ENCODE measurements at places on chromosomes 13 and 19.
A peak's percentile ranks its signal among the peaks of the same experiment; 100 is the strongest.

GRCh38 chr19:45117167-45117594 lies 24.2 kb downstream of the PPP1R37 start:
- no peak for DNase-seq

- DNase-seq, result peak; percentile 59
Measured at GRCh38 chr13:65841156-65841555, 1389.0 kb downstream of the PCDH9 start.

DNA sequence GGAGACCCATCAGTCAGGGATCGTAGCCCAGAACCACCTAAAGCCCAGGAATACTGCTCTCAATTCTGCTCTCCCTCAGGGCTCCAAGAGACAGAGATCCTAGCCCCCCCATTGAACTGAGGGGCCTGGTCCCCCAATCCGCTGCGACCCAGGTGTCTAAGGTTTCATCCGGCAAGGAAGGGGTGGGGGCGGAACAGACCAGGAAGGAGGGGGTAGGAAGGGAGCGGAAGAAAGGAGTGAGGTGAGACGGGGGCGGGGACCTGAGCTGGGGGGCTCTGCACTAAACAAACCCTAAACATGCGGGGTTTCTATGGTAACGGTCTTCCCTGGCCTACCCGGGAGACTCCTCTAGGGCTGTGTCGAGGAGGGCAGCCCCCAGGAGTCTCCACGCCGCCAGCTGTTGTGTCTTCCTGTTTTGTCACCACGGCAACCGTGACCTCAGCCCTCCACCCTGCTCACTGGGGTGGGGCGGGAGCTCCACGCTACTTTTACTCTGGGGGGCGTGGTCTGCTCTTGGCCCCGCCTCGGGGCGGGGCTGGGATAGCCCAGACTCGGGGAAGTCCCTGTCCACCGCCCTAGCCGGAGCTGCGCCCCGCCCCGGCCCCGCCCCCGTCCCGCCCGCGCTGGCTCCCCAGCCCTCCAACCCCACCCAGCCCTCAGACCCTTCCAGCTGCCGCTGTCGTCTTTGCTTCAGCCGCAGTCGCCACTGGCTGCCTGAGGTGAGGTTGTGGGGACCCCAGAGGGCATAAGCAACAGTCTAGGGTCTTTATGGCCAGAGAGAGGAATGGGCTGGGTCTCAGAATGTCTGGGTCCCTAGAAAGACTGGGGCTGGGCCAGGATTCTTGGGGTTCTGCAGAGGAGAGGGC lies at the start of gene MYADM:
TSS of gene MYADM (plus strand) at position 659 of the 866 bp plus-strand sequence. CDS start 5,647 bp downstream, outside the sequence.
- DNase-seq, result peak; percentile 98

GRCh38 chr19:55487924-55488687 lies at the start of gene SSC5D:
Gene SSC5D, plus strand, starts transcription at chr19:55488436. Its CDS starts 154 bp downstream, at chr19:55488590.
- no peak for DNase-seq

GRCh38 chr13:93527748-93528297 lies 301.2 kb downstream of the GPC6 start:
- DNase-seq, result no peak

- DNase-seq, result peak; percentile 65
Measured at GRCh38 chr19:18831524-18832305, at the start of gene UPF1. Gene UPF1, plus strand, starts transcription at chr19:18831959. Its CDS starts 251 bp downstream, at chr19:18832210.

DNA sequence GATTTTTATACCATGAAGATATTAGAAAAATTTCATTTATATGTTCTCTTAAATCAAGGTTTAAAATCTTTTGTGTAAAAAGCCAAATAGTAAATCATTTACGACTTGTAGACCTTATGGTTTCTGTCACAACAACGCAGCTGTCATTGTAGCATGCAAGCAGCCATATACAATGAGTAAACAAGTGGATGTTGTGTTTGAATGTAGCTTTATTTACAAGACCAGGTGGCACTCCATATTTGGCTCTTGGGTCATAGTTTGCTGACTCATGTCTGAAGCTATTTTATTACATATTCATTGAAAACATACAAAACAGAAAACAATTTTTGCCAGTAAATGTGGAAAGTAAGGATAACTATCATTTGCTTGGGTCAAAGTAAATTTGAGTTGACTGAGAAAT lies 930.8 kb downstream of the SLITRK5 start:
- DNase-seq, result no peak

DNA sequence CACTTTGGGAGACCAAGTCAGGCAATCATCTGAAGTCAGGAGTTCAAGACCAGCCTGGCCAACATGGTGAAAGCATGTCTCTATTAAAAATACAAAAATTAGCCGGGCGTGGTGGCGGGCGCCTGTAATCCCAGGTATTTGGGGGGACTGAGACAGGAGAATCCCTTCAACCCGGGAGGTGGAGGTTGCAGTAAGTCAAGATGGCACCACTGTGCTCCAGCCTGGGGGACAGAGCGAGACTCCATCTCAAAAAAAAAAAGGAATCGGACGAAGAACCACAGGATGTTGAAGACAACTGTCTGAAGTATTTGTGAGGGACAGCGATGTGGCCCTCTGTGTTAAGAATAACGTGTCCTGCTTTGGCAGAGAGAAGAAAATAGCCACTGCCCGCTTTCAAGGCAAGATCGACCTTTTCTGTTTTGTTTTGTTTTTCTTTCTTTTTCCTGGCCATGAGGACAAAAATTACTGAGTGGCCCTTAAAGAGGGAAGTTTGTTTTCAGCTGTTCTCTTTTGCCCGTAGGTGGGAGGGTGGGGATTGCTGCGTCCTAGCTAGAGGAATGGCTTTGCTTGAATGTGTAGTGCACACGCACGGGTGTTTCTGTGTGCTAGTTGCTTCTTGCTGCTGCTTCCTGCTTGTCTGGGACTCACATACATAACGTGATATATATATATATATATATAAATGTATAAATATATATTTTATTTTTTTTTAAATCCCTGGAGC lies 6.2 kb upstream of the PRKCG start:
- no peak for DNase-seq

- no peak for DNase-seq
Measured at GRCh38 chr13:39516096-39516495, 86.9 kb downstream of the LHFPL6 start.

DNA sequence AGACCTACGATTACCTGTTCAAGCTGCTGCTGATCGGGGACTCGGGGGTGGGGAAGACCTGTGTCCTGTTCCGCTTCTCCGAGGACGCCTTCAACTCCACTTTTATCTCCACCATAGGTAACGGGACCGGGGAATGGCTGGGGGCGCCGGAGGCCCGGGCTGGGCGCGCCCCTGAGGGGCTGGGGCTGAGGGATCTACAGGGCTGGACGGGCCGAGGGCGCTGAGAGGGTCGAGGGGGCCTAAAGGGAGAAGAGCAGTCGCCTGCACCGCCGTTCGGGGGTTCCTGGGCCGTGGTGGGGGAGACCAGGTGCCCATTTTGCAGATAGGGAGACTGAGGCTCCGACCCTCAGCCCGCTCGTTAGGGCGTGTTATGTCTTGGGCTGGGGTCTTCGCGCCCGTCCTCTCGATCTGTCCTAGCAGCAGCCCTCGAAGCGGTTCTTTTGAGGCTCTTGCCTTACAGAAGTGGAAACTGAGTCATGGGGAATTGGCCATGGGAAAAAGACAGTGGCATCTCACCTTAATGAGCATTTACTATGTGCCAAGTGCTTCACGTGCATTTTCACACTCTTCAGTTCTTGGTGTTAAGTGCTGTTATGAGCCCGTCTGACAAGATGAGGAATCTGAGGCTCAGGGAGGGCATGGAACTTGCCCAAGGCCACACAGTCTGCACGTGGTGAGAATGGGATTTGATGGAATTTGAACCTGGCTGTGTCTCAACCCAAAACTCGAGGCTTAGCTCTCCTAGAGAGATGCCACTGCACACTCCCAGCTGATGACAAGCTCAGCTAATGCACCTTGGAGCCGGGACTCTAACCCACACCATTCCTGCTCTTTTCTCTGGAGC lies 442 bp downstream of the RAB8A start:
- no peak for DNase-seq
